Right ventricle myocardium superior (tissue), 1 donor: ENCODE measurements at places on chromosomes 4 and X.
A peak's percentile ranks its signal among the peaks of the same experiment; 100 is the strongest.

DNA sequence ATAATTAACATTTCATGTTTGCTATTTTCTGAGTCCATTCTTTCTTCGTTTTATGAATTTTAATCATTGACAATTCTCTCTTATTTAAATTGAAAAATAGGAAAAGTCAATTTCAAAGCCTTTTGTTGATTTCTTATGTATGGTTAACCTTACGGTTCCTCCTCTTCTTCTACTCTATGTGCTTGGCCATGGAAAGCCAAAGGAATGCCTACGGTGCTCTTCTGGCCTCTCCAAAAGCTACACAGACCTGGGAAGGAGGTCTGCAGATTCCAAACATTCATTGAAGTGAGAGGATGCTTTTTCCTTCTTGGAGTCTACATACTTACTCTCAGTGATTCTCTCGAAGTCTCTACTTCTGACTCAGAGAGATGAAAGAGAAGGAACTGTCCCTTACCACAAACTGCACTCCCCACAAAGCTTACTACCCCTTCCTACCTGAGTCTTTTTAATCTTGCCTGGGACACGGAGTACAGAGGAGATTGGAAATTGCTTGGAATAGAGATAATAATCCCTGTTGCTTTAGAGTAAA is 863.1 kb upstream of the FTHL17 start:
- DNase-seq, result no peak

- peak; percentile 48 for DNase-seq
These were observed 3.2 kb downstream of the UNC5C start for GRCh38 chr4:95545546-95545945.

- DNase-seq, result peak; percentile 75
These were observed at the start of gene LDOC1 for GRCh38 chrX:141176586-141177451. TSS of gene LDOC1 (minus strand) at chrX:141177129. CDS start at chrX:141177021, 108 bp downstream.

GRCh38 chrX:25507801-25508200 is 492.0 kb upstream of the ARX start:
- DNase-seq, result no peak

DNA sequence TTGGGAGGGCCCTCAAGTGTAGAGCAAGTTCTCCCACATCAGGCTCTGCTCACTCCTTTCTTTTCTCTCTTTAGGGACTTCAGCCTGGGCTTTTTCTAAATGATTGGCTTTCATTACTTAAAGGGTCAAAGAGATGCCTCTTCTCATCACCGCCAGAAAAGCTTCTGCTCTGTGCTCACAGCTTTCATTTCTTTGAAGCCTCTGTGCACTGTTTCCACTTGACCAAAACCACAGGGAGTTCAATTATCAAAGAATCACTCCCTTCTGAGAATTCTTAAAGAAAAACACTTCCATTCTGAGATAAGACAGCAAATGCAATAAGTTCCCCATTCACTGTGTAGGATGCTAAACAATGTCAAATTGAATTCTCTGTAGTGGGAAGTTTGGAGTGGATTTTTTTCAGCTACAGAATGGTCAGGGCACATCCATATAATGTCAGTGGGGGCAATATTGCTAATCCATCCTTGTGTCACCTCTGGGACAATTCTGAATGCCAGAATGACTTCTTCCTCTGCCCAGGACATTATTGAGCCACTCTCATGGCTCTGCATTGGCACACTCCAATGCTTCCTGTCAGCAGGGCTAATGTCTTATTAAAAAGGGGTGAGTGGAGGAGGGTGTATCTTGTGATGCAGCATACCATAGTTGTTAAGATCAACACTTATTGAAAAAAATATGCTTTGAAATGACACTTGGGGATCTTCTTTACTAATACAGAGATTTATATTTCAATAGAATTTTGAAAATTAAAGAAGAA is 217.6 kb downstream of the SNCA start:
- no peak for DNase-seq

DNA sequence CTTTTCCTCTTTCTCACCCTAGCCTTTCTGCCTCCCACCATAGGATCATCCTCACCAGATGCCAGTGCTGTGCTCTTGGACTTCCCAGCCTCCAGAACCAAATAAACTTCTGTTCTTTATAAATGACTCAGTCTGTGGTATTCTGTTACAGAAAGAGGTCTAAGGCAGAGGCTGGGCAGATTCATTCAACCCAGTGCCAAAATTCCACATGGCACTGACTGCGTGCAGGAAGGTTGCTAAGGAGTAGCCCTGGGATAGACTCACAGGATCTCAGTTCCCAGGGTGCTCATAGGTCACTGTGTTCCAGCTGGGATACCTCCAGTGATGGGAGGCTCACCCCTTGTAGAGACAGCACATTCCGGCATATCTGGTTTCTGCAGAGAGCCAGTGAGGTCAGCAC is 22.0 kb downstream of the SORCS2 start:
- DNase-seq, result peak; percentile 17

DNA sequence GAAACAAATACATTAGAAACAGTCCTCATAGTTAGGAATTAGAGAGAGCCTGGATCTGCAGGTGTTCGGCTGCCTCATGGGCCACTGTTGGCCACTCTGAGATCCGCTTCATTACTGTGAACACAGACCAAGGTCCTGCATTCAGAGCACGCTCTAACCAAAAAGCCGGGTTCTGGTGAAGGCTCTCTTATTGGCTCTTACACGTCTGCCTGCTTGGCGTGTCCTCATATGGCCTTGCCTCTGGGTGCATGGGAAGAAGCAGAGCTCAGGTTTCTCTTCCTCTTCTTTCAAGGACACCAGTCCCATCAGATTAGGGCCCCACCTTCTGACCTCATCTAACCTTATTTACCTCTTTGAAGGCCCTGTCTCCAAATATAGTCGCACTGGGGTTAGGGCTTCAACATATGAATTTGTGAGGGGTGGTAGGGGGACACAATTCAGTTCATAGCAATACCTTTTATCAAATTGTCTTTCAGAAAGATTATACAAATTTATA is 37.1 kb upstream of the ELF2 start:
- DNase-seq, result peak; percentile 64
